ENCODE measurements at places on chromosomes 13 and 19. TPM values are rescaled to one million over a fixed set of nuclear protein-coding genes. Genes with fewer than 3 reads are reported as not detected.

The CRTC1 gene
- total RNA-seq: 4.5 TPM

The ZNF253 gene
- not detected for total RNA-seq

The GNA15 gene
- total RNA-seq: not detected

The MYADM gene
- 310 TPM for total RNA-seq

The RXFP2 gene
- total RNA-seq: not detected

The ICAM4 gene
- not detected for total RNA-seq

The GPC6 gene
- 5.7 TPM for total RNA-seq

The ELANE gene
- not detected for total RNA-seq

The PTPRH gene
- total RNA-seq: 6.6 TPM

The EHD2 gene
- total RNA-seq: 112 TPM

Data from A549 treated with CpdA at 1 μM for 4 hours (cell line).